Globus pallidus (tissue), 1 donor: ENCODE measurements at places on chromosomes 6 and 20.

DNA sequence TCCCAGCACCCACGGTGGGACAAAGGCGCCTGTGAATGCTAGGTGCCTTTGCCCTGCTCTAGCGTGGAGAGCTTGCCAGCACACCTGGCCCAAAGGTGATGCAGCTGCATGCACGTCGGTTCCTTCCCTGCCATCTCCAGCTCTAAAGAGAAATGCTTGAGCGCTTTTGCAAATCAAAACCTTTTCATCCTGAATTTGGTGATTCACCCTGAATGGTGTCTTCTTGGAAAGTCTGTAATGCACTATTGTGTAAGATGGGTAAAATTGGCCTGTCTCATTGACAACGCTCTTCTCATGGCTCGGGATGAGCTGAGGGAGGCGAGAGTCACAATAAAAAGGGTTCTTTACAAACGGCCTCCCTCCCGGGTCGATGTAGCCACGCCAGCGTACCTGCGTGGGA, 103.1 kb upstream of the ID4 start:
- no peak for DNase-seq

GRCh38 chr6:48919555-48919954, 543.5 kb downstream of the MMUT start:
- no peak for DNase-seq

DNA sequence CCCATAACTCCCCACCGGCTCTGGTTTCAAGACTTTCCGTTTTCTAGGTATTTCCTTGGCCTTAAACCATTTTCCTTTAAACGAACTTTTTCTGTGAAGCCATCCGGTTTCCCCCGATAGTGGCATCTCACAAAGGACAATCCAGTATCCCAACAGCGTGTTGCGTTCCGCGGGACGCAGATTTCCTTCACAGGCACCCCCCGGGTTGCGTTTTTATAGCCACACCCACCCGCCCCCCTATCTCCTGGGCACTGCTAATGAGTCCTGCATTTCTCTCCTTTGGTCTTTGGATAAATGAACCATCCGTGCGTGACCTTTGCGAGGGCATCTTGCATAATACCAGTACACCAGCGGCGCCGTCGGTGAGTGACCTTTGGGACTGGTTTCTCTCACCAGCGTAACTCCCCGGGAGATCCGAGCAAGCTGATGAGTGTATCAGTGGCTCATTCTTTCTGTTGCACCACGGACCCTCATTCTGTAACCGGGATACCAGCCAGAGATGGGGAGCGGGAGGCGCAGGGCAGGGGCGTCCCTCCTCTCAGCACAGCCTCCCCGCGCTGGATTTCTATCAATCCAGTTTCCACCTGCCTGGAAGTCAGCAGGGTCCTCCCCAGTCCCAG, 586 bp upstream of the NQO2 start:
- DNase-seq, result no peak

DNA sequence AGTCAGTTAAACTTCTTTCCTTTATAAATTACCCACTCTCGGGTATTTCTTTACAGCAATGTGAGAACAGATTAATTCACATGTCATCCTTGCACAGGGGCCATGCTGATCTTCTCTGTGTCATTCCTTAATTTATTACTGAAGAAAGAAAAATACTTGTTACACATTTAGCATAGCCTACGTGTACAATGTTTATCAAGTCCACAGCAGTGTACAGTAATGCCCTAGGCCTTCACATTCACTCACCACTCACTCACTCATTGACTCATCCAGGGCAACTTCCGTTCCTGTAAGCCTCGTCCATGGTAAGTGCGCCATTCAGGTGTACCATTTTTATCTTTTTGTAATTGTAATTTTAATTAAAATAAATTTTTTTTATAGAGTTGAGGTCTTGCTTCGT, 73.6 kb downstream of the RSPH3 start:
- DNase-seq, result no peak

- DNase-seq, result no peak
These were observed 314.7 kb upstream of the NOX3 start for GRCh38 chr6:155770313-155770712.
